ENCODE measurements at places on chromosomes 2 and 18.
A peak's percentile ranks its signal among the peaks of the same experiment; 100 is the strongest.

DNA sequence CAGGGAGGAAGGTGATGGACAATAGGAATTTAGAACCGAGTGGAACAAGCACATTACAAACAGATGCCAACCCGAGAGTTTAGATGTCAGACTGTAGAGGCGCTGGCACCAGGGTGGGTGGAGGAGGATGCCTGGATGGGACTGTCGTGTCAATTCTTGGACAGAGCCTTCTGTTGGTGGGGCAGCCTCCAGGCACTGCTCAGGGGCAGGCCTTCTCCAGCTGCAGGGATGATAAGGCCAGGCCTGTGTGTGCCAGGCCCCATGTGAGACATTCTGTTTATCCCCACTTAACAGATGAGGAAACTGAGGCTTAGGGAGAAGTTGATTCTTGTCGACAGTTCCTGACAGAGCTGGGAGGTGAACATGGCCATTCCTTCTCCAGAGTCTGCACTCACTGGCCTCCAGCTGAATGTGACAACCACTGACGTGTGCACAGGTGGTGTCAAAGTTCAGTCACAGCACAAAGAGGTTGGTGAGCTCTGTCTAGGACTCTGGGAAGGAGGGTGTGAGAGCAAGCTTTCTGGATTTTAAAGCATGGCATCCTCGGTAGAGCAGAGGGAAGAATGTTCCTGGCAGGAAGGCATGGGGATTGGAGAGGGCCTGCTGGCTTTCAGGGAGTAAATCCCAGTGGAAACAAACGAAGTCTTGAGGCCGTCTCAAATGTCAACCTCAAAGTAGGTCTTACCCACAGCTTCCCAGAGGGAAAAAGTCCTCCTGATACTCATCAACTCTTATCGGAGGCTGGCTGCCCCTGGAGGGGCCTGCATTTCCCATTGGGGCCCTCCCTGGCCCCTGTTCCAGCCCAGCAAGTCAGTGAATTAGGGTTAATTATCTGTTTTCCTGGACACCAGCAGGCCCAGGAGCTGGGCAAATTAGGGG lies 52.4 kb downstream of the GLI2 start:
- no peaks in the 10 kb centered on the region for H3K4me1 ChIP-seq
- H3K27me3 ChIP-seq, result no peaks in the 10 kb centered on the region
- no peak overlapping the region for H3K27ac ChIP-seq
- DNase-seq, result no peak
- no peak overlapping the region for H3K4me3 ChIP-seq

- H3K27me3 ChIP-seq, result no peaks in the 10 kb centered on the region
- no peak overlapping the region for H3K4me3 ChIP-seq
- no peaks in the 10 kb centered on the region for H3K36me3 ChIP-seq
- DNase-seq, result no peak
- H3K4me1 ChIP-seq, result peaks cover 19% of the 10 kb centered on the region
Observed at GRCh38 chr2:37558623-37559022, 112.8 kb downstream of the CDC42EP3 start.

DNA sequence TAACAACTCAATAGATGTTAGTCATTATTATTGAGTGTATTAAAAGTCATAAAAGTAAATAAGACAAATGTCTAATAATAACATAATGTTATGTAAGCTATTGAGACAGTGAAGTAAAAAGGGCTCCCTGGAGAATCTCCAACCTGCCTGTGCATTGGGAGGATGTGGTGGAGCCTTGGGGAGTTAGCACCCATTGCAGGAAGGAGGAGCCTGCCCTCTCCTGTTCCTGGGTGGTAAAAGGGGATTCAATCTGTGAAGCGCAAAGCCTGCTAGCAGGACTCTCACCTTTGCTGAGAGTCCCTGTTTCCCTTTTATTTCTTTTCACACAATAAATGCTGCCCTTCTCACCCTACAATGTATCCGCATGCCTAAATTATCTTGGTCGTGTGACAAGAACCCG lies 206.1 kb downstream of the RAB3GAP1 start:
- H3K4me1 ChIP-seq, result no peaks in the 10 kb centered on the region
- no peak for DNase-seq
- H3K27me3 ChIP-seq, result no peaks in the 10 kb centered on the region
- H3K27ac ChIP-seq, result no peak overlapping the region
- no peak overlapping the region for H3K4me3 ChIP-seq

DNA sequence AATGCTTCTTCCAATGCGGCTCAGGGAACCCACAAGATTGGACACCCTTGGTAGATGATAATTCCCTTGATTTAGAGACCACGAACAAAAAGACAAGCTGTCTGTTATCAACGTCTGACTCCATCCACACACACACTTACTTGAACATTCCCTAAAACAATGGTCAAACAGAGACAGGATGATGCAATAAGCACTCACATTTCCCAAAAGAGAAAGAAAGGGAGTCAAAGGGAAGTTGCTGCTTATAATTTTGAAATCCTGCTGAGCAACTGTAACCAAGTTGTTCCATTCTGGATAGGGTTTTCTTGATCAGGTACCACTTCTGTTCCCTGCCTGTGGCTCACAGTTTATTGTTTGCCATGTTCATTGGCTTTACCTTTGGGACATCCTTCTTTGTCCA lies 571.3 kb upstream of the CNTNAP5 start:
- H3K36me3 ChIP-seq, result no peaks in the 10 kb centered on the region
- H3K4me1 ChIP-seq, result no peaks in the 10 kb centered on the region
- no peak overlapping the region for H3K4me3 ChIP-seq
- no peaks in the 10 kb centered on the region for H3K27me3 ChIP-seq
- no peak overlapping the region for H3K27ac ChIP-seq

GRCh38 chr2:68391869-68392268 lies 26.8 kb downstream of the PLEK start:
- H3K4me3 ChIP-seq, result no peak overlapping the region
- H3K36me3 ChIP-seq, result peaks cover 25% of the 10 kb centered on the region
- H3K4me1 ChIP-seq, result peaks cover 24% of the 10 kb centered on the region
- no peaks in the 10 kb centered on the region for H3K27me3 ChIP-seq
- no peak overlapping the region for H3K27ac ChIP-seq
- DNase-seq, result no peak

GRCh38 chr2:10579441-10579840 lies 110.3 kb downstream of the NOL10 start:
- H3K27me3 ChIP-seq, result no peaks in the 10 kb centered on the region
- no peak for DNase-seq
- no peaks in the 10 kb centered on the region for H3K4me1 ChIP-seq
- no peak overlapping the region for H3K4me3 ChIP-seq
- H3K36me3 ChIP-seq, result peaks cover 13% of the 10 kb centered on the region
- H3K27ac ChIP-seq, result no peak overlapping the region

DNA sequence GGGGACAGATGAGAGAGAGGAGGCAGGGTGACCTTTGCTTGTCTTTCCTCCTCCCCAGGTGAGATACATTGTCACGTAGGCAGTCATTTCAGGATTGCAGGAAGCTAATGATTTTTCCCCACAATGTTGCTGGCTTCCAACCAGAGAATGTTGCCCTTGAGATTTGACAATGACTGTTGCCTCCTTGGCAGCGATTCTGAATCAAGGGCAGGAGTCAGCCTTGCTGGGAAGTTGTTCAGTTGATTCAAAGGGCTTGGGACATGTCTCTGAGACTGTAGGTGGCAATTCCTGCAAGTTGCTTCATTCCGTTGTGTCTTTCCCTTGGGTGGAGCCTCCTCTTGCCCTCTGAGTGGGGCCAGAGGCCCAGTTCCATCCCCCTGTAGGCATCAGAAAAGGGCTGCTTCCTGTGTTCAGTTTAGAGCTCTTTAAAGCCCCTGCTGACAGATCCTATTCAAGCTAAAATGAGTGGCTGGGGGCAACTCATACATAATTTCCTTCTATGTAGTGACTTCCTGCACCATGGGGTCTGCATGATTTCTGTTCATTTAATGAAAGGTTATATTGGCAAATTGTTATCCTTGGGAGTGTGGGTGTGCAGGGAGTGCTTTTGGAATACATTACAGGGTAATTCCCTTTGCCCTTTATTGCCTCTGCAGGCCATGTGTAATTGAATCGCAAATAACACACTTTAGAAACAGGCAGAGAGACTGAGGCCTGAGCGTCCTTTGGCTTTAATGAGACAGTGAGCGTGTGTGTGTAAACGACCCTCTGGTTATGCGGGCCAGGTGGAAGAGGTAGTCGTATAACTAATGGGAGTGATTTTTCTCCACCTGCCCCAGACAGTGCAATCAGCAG lies 52.4 kb downstream of the GPR39 start:
- no peak overlapping the region for H3K27ac ChIP-seq
- no peaks in the 10 kb centered on the region for H3K4me1 ChIP-seq
- no peaks in the 10 kb centered on the region for H3K36me3 ChIP-seq
- H3K27me3 ChIP-seq, result no peaks in the 10 kb centered on the region
- DNase-seq, result no peak
- no peak overlapping the region for H3K4me3 ChIP-seq

- H3K4me3 ChIP-seq, result no peak overlapping the region
- no peak overlapping the region for H3K27ac ChIP-seq
- no peaks in the 10 kb centered on the region for H3K4me1 ChIP-seq
- H3K27me3 ChIP-seq, result no peaks in the 10 kb centered on the region
- no peaks in the 10 kb centered on the region for H3K36me3 ChIP-seq
Observed at GRCh38 chr2:203097735-203098134, 83.1 kb downstream of the NBEAL1 start.

DNA sequence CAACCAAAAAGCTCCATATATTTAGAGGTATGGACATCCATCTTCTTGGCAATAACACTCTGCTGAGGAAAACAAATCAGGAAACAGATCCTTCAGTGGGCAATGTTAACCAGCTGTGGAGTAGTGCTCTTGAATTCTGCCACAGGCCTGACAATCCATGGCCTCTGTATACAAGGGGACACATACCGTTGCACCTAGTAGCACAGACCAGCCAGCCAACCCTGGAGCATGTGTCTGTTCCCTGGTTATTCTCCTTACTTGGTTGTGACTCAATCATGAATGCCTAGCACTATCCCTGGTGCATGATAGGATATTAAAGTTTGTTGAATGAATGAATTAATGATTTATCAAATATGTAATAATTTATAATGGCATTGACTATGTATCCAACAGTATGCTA lies 261.4 kb upstream of the MGAT5 start:
- no peak for DNase-seq
- H3K36me3 ChIP-seq, result no peaks in the 10 kb centered on the region
- no peaks in the 10 kb centered on the region for H3K4me1 ChIP-seq
- H3K27ac ChIP-seq, result no peak overlapping the region

GRCh38 chr2:8676191-8676920 lies 5.5 kb upstream of the ID2 start:
- H3K27me3 ChIP-seq, result peaks cover 12% of the 10 kb centered on the region
- no peak for DNase-seq
- peaks cover 36% of the 10 kb centered on the region for H3K4me1 ChIP-seq
- no peak overlapping the region for H3K4me3 ChIP-seq
- peak overlapping the region; percentile 76 for H3K27ac ChIP-seq
